ENCODE measurements at places on chromosomes 2 and 18. TPM values are rescaled to one million over a fixed set of nuclear protein-coding genes. Genes with fewer than 3 reads are reported as not detected.

Gene RAD51AP2
- total RNA-seq = not detected

DNA sequence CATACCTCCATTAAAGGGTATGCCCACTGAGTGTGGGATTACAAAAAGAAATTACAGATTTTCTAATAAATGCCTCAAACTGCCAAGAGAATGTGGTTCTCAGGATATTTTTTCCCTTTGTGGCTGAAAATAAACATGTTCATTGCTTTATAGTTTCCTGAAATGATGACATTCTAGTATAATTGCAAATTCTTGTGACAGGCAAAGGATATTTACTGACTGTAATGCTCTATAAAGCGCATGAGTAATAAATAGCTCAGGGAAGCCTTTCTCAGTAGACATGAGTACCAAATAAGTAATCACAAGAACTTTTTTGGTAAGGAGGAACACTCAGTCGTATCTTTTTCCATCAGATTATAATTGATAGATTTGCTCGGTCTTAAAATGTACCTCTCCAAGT lies 72.3 kb downstream of the FTCDNL1 start:
- DNase-seq = no peak

GRCh38 chr2:238113611-238114010 lies 13.5 kb downstream of the ESPNL start:
- DNase-seq = no peak

DNA sequence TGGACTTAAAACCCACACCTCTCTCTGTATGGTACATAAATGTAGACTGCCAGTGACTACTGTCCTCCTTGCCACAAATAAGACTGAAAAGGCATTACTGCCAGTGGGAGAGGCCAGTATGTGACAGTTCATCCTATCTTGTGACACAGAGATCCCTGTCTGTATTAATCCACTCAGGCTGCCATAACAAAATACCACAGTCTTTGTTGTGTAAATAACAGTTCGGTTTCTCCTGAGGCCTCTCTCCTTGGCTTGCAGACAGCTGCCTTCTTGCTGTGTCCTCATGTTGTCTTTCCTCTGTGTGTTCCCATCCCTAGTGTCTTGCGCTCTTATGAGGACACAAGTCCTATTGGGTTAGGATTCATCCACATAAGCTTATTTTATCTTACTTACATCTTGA lies 46.4 kb upstream of the IL1RL1 start:
- DNase-seq = no peak

DNA sequence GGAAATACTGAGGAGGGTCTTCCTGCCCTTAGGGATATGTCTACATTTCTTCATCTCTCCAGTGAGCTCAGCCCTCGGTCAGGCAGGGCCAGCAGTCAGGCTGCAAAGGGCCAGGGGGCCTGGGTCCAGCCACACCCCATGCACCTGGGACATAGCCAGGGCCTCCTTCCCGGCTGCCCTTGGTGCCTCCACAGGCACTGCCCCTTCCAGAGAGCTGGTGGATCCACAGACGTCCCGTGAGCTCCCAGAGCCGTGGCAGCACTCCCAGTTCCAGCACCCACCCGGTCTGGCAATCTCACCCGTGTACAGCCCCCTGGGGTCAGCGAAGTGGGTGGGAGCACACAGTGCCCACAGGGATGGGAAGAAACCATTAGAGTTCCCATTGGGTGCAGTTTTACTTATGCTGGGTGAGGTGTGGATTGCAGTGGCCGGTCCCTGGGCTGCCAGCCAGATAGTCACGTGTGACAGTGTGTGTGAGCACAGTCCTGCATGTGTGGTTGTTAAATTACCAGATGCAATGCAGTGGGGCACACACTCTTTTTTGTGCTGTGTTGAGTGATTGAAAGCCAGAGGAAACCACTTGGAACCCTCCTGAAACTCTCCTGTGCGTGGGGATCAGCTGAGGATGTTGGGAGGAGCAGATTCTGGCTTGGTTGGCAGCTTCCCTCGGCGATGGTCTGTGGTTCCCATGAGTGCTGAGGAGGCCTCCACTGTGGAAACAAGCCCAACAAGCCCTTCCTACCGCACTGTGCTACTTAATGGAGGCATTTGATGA lies 131.0 kb downstream of the SNTG2 start:
- no peak for DNase-seq

DNA sequence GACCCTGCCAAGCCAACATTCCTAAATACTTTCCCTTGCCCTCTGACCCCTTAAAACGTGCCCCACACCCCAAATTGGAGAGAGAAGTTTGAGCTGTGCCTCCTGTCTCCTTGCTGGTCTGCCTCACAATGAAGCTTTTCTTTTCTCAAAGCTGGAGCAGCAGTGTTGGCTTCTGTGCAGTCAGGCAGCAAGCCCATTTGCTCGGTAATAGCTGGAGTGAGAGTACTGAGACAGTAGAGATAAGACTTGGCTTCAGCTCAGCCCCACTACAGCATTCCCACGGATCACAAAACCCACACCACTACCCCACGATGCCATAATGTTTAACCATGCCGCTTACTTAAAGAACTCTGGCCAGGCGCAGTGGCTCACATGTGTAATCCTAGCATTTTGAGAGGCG lies 73.0 kb downstream of the NCAPH start:
- DNase-seq = no peak

- no peak for DNase-seq
These were observed 14.1 kb upstream of the OTOS start for GRCh38 chr2:240154606-240155005.

Gene RAB27B
- not detected for total RNA-seq

GRCh38 chr2:241890524-241891235 lies 21.2 kb downstream of the RTP5 start:
- DNase-seq = no peak

DNA sequence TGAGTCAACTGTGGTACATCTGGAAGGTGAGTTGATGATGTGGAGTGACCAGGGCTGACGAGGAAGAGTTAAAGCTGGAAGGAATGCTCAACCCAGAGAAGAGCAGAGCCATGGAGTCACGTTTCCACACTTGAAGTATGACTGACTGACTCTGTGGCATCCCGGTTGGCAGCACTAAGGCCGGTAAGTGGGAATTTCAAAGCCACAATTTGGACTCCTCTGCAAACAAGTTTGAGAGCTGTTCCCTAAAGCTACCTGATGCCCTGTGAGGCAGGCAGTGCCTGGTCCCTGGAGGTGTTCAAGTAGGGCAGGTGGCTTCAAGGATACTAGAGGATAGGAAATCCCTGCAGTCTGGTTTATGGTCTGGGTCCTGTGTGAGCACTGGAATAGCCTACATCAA lies 69.3 kb upstream of the ITGB6 start:
- no peak for DNase-seq

GRCh38 chr2:26144953-26145680 lies 27.8 kb upstream of the GAREM2 start:
- DNase-seq = peak; percentile 82

DNA sequence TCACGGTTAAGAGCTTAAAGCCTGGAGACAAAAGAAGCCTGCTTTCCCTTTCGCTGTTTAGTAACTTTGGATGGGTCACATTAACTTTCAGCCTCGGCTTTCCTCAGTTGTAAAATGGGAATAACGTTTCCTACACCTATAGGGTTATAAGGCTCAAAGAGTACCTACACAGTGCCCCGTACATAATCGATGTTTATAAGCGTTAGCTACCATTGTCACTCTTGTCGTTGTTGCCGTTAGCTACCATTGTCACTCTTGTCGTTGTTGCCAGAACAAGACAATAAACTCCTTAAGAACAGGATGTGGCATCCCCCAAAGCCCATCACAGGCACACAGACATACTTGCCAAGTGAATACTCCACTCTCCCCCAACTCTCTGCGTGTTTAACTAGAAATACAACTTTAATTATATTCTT lies 901 bp upstream of the MFSD6 start:
- DNase-seq = peak; percentile 76

Gene NTSR2
- total RNA-seq = not detected

Gene OXER1
- total RNA-seq = 0.40 TPM

Gene SGPP2
- total RNA-seq = 2.8 TPM

GRCh38 chr2:44479127-44479887 lies 117.6 kb downstream of the CAMKMT start:
- peak; percentile 46 for DNase-seq

GRCh38 chr18:77520767-77521166 lies 271.1 kb downstream of the GALR1 start:
- DNase-seq = no peak

GRCh38 chr2:63849381-63850203 lies 7.9 kb downstream of the UGP2 start:
- DNase-seq = no peak

Gene SIX2
- total RNA-seq = not detected

GRCh38 chr2:110853516-110853915 lies 121.1 kb downstream of the ACOXL start:
- DNase-seq = peak; percentile 83

- no peak for DNase-seq
These were observed 40.7 kb upstream of the C2orf66 start for GRCh38 chr2:196849895-196850294.

Gene HOXD1
- not detected for total RNA-seq

Gene LAMA1
- total RNA-seq = not detected

DNA sequence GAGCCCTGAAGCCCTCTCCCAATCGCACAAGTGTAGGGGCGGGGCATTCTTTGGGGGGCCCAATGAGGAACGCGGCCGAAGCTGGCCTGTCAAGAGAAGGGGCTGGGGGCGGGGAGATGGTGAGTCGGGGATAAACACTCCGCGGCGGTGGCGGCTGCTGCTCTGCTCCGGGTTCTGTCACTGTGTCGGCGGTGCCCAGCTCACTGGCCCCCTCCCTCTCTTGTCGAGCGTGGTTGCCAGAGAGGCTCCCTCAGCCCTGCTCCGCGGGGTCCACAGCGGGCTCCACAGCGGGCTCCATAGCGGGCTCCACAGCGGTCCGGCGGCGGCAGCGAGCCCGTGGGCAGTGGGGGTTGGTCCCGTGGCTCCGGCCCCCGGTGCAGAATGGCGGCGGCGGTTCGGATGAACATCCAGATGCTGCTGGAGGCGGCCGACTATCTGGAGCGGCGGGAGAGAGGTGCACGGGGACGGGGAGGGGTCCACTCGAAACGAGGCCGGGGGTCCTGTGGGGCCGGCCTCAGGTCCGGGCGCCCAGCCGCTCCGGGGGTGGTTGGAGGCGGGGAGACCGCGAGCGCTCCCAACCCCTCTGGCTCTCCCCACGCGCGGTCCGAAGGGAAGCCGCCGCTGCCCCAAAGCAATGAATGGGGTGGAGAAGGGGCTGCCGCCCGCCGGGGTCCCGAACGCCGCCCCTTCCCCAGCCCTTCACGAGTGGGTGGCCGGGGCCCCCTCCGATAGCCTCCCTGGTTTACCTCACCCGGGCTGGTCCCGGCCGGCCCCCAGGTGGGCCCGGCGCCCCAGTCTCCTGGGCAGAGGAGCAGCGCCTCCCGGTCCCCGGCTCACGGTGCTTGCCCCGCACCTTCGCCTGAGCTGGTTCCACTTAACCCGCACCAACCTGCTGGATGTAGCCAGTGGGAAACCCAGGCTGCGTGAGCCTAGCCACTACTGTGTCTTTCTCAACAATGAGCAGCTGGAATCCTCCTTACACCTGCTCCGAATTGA lies at the start of gene MXD1:
Gene MXD1, plus strand, starts transcription at position 160 of the 996 bp plus-strand sequence. Its CDS starts 222 bp downstream, at position 382.
- peak; percentile 13 for DNase-seq

Gene AKAIN1
- not detected for total RNA-seq

GRCh38 chr2:55111570-55112228 lies 61.4 kb upstream of the RTN4 start:
- no peak for DNase-seq

Gene RNF149
- 53.2 TPM for total RNA-seq

- no peak for DNase-seq
These were observed 13.5 kb downstream of the SIX3 start for GRCh38 chr2:44954889-44955592.

Gene RBMS1
- total RNA-seq = 38.6 TPM

- DNase-seq = no peak
These were observed 40.2 kb downstream of the PID1 start for GRCh38 chr2:229230911-229231310.

Gene B3GNT7
- 0.29 TPM for total RNA-seq

GRCh38 chr2:85396531-85397470 lies 13.4 kb downstream of the CAPG start:
- no peak for DNase-seq

Gene MRPS5
- 96.1 TPM for total RNA-seq

Gene LYPD6
- not detected for total RNA-seq

GRCh38 chr18:9763157-9763556 lies 55.1 kb downstream of the RAB31 start:
- no peak for DNase-seq

DNA sequence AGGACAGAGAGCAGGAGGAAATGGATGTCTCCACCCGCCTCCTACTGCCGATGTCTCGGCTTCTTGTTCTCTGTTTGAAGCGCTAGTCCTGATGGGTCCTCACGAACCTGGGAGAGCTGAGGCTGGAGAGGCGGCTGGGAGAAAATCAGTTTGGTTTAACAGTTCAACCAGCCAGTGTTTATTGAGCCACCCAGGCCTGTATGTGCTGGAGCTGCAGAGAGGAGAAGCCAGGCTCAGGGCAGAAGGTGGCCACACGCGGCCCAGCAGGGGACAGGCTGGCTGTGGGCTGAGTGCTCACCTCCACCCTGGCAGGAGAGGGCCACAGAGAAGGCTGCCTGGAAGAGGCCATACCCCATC lies 202.1 kb downstream of the CYP26B1 start:
- no peak for DNase-seq

Gene LHCGR
- not detected for total RNA-seq

Gene ANKRD30B
- total RNA-seq = not detected
